Body of pancreas (tissue), 4 donors: ENCODE measurements at places on chromosomes 16 and 17. TPM values are rescaled to one million over a fixed set of nuclear protein-coding genes. Genes with fewer than 3 reads are reported as not detected.

GRCh38 chr17:16513873-16514272, 21.9 kb upstream of the LRRC75A start:
- DNase-seq = no peak
- H3K4me1 ChIP-seq = no peaks in the 10 kb centered on the region
- H3K36me3 ChIP-seq = no peaks in the 10 kb centered on the region

- H3K4me3 ChIP-seq = no peak overlapping the region
- no peaks in the 10 kb centered on the region for H3K36me3 ChIP-seq
- H3K27me3 ChIP-seq = no peaks in the 10 kb centered on the region
- H3K4me1 ChIP-seq = no peaks in the 10 kb centered on the region
Observed at GRCh38 chr16:70395345-70395901, 43.5 kb downstream of the ST3GAL2 start.

DNA sequence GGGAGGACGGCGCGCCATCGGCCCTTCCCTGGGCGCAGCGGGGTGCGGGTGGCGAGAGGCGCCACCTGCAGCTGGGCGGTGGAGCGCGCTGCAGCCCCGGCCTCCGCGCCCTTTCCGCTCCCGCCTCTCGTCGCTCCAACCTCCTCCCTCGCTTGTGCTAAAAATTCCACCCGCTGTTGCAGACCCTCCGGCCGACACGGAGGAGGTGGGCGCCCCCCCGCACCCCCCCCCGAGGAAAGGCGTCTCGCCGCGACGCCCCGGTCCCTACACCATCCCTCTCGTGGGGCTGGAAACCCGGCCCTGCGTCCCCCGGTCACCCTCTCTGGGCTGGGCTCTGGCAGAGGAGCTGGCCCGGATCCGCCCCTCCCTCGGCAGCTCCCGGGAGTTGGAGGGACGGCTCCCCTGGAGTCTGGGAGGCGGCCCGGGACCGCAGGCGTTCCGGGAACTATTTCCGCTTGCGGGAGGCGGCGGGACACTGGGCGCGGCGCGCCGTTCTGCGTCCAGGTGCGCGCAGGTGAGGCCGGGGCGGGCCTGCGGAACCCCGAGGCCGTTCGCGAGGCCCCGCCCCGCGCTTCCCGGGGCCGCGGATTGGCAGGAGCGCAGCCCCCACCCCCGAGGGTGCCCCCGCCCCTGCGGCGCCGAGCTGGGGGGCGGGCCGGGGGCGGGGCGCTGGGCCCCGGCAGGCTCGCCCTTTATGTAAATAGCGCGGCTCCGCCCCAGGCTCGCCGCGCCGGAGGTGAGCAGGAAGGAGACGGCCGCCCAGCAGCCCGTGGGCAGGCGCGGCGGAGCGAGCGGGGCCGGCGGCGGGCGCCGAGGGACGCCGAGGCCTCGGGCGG, at the start of gene LLGL2:
Gene LLGL2, plus strand, starts transcription at position 728 of the 836 bp plus-strand sequence. CDS start 17,730 bp downstream, outside the sequence.
- peak within 1 kb of the TSS; percentile 95 for H3K27ac ChIP-seq
- H3K4me1 ChIP-seq = peaks cover 40% of the 10 kb centered on the region
- H3K4me3 ChIP-seq = peak within 1 kb of the TSS; percentile 66
- H3K36me3 ChIP-seq = no peaks in the 10 kb centered on the region

- no peak overlapping the region for H3K27ac ChIP-seq
- no peaks in the 10 kb centered on the region for H3K27me3 ChIP-seq
- H3K4me1 ChIP-seq = peaks cover 4% of the 10 kb centered on the region
- H3K4me3 ChIP-seq = no peak overlapping the region
- DNase-seq = no peak
Observed at GRCh38 chr16:85281181-85281580, 168.9 kb upstream of the CIBAR2 start.

Gene KRTAP3-2
- not detected for total RNA-seq

Gene MYCBPAP
- total RNA-seq = 0.33 TPM

- no peak overlapping the region for H3K27ac ChIP-seq
- DNase-seq = no peak
- no peaks in the 10 kb centered on the region for H3K4me1 ChIP-seq
- H3K36me3 ChIP-seq = no peaks in the 10 kb centered on the region
- no peaks in the 10 kb centered on the region for H3K27me3 ChIP-seq
Observed at GRCh38 chr16:35523991-35524390, 2064.6 kb downstream of the TP53TG3F start.

Gene HNF1B
- 37.6 TPM for total RNA-seq
